ENCODE measurements at places on chromosomes 12 and 14. TPM values are rescaled to one million over a fixed set of nuclear protein-coding genes. Genes with fewer than 3 reads are reported as not detected.

The TSPAN8 gene
- total RNA-seq = not detected

The TAS2R19 gene
- 2.6 TPM for total RNA-seq

The NTF3 gene
- under 0.01 TPM for total RNA-seq

The TMEM63C gene
- total RNA-seq = 0.44 TPM

The GPR132 gene
- total RNA-seq = under 0.01 TPM

The FOXN3 gene
- total RNA-seq = 37.9 TPM

The GPR137C gene
- 0.79 TPM for total RNA-seq

The FAR2 gene
- 45.5 TPM for total RNA-seq

The SDR9C7 gene
- total RNA-seq = not detected

The SLC8A3 gene
- total RNA-seq = 0.60 TPM

The PELI2 gene
- total RNA-seq = 6.1 TPM

The DHH gene
- 0.20 TPM for total RNA-seq

The PCED1B gene
- 0.20 TPM for total RNA-seq

The ARHGAP9 gene
- total RNA-seq = not detected

The APOLD1 gene
- total RNA-seq = 26.8 TPM

The TAS2R50 gene
- total RNA-seq = 1.2 TPM

The CD163L1 gene
- 10.2 TPM for total RNA-seq

The GNB3 gene
- 0.40 TPM for total RNA-seq

The GZMB gene
- total RNA-seq = not detected

The ADAMTS20 gene
- total RNA-seq = not detected

The ACSM4 gene
- total RNA-seq = not detected

The GYS2 gene
- not detected for total RNA-seq

The OR6S1 gene
- not detected for total RNA-seq

The CBLN3 gene
- 0.20 TPM for total RNA-seq

The NAV3 gene
- total RNA-seq = 1.2 TPM

The KRT77 gene
- not detected for total RNA-seq

The FITM1 gene
- total RNA-seq = 0.44 TPM

The PLEKHD1 gene
- total RNA-seq = not detected

The DCAF11 gene
- 59.9 TPM for total RNA-seq

The CCDC177 gene
- not detected for total RNA-seq

The EXD2 gene
- 21.0 TPM for total RNA-seq

The P2RX2 gene
- not detected for total RNA-seq

The ALDH1L2 gene
- 0.20 TPM for total RNA-seq

The SLC48A1 gene
- total RNA-seq = 10.1 TPM

The ATG2B gene
- total RNA-seq = 12.6 TPM

The TGM1 gene
- 0.20 TPM for total RNA-seq

The GPR84 gene
- under 0.01 TPM for total RNA-seq

The GUCY2C gene
- total RNA-seq = not detected

The CTSG gene
- total RNA-seq = not detected

The CLEC2D gene
- total RNA-seq = 1.3 TPM

The HOXC5 gene
- total RNA-seq = not detected

The OR10AD1 gene
- total RNA-seq = not detected

The VWF gene
- total RNA-seq = 496 TPM

The GPD1 gene
- total RNA-seq = not detected

The PNMA1 gene
- 11.3 TPM for total RNA-seq

The KCNMB4 gene
- total RNA-seq = 0.22 TPM

The AQP2 gene
- not detected for total RNA-seq

The EML1 gene
- 21.1 TPM for total RNA-seq

The MTERF2 gene
- 3.9 TPM for total RNA-seq

The TRPV4 gene
- 1.3 TPM for total RNA-seq

The CCDC175 gene
- total RNA-seq = not detected

The COX8C gene
- not detected for total RNA-seq

The ZDHHC22 gene
- under 0.01 TPM for total RNA-seq

The EFS gene
- not detected for total RNA-seq

The DBX2 gene
- total RNA-seq = not detected

The TUBA1C gene
- total RNA-seq = 122 TPM
